ENCODE measurements at places on chromosomes 13 and 19.

- DNase-seq = no peak
These were observed 12.2 kb upstream of the ZNF888 start for GRCh38 chr19:52935434-52935833.

- DNase-seq = peak; percentile 2
These were observed 2.5 kb downstream of the ATP4B start for GRCh38 chr13:113655346-113656002.

GRCh38 chr13:98719527-98720250 lies 32.8 kb downstream of the SLC15A1 start:
- DNase-seq = no peak

GRCh38 chr13:92316030-92316429 lies 910.6 kb upstream of the GPC6 start:
- DNase-seq = no peak

DNA sequence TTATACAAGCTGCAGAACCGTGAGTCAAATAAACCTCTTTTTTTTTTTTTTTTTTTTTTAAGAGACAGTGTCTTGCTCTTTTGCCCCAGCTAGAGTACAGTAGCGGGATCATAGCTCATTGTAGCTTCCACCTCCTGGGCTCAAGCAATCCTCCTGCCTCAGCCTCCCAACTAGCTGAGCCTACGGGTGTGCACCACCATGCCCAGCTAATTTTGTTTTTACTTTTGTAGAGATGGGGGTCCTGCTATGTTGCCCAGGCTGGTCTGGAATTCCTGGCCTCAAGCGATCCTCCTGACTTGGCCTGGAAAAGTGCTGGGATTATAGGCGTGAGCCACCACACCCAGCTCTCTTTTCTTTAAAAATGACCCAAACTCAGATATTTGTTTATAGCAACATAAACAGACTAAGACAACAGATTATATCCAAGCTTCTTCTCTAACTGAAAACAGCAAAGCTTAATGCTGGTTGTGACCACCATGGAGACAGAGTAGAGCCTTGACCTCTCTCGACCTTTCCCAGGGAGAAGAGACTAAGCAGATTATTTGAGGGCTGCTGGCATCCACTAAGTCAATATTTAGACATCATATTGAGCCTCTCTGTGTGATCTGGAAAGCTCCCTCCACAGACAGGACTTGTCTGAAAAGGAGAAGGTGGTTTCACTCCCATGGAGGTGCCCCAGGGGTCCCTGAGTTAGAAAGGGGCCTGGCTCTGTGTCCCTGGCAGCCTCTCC lies 150.0 kb downstream of the KCTD15 start:
- no peak for DNase-seq

GRCh38 chr19:58097781-58098681 lies at the start of gene ZSCAN18:
TSS of gene ZSCAN18 (minus strand) at chr19:58098231. CDS start at chr19:58090267, 7,964 bp downstream.
- peak; percentile 95 for DNase-seq

DNA sequence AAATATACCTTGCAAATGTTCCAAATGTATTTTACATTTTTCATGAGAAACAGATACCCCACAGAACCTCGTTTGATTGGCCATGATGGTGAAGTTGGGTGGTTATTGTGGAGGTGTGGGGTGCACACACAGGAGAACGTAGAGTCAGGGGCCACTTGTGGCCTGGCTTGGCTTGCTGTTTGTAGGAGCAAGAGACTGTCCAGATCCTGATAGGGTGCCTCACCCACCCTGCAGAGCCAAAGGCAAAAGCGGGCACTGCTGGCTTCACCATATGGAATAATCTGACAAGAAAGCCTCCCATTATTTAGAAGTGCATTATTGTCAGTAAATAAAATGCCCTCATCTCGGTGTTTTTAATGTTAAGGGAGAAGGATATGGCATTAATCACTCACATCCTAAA lies 330.2 kb downstream of the TEX29 start:
- no peak for DNase-seq

DNA sequence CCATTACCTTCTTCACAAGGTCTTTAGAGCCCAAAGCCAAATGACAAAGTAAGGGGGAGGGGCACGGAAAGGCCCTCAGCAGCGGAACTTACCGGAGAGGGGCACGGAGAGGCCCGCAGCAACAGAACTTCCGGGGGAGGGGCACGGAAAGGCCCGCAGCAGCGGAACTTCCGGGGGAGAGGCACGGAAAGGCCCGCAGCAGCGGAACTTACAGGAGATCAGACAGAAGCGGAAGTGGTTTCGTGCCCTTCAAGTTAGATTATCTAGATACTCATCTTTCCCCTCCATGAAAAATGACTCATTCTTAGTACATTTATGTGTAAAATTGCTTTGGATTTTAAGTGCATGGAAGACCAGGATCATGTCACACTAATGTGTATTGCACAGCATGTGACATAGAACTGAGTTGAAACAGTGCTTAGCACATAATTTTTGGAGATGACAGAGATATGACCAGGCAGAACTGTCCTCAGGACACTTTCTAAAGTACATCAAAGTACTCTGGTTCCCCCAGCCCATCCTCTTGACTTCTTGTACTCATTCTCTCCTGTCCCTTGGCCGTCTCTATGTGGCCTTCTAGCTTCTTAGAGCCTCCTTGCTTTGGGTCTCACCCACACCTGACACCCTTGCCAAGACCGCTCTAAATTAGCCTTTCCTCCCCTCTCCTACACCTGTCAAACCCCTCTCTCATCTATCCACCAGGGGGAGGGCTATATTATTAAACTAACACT lies 25.7 kb upstream of the TPTE2 start:
- DNase-seq = peak; percentile 94

- no peak for DNase-seq
These were observed 291.1 kb upstream of the ARGLU1 start for GRCh38 chr13:106858903-106859532.

DNA sequence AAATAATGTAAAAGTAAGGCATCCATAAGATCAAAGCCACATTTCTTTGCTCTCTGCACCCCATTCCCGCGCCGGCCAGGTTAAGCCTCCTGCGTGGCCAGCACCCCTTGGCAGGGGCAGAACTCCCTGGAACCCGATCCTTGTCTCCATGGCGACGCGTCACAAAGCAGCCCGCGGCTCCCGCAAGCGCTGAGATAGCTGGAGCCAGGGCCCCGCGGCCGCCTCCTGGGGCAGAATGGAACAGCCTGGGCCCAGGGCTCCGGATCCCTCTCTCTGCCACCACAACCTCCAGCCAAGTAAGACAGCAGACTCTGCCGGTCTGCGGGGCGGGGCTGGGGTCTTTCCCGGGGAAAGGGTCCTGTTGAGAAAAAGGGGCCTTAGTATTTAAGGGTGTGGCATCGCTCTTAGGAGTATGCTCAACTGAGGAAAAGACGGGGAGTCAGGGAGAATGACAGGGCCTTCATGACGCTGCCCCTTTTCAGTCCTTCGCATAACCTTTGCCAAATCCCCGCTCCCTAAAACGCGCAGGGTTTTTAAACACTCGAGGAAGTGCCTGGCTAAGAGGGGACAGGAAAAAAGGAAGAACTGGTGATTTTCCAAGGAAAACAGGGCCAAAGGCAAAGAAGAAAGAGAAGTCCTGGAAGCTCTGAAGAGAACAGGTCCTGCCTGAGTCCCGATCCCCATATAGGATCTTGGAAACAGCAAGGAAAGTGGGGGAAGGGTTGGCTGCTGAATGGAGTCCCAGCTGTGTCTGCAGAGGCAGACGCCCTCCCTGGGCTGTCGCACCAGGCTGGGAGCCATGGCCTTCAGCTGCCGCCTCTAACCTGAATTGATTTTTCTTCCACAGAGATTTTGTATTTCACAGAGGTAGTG lies at the start of gene TEX26:
TEX26 (plus strand) TSS at position 176 of the 873 bp plus-strand sequence; CDS start at position 236, 60 bp downstream.
- no peak for DNase-seq

DNA sequence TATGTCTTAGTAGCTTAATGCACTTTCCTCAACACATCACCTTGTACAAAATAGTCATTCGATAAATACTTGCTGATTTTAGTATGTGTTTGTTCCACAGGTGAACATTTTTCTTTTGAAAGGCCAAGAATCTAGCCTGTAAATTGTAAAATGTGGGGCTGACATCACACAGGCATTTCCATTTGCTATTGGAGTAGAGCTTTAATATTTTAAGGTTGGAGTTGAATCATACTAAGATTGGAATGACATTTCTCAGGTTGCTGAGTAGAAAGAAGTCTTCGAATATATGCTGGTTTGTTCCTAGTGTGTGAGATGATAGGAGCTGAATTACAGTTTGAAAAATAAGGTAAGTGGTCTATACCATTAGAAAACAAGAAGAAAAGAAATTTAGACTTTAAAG lies 112.3 kb upstream of the FRY start:
- no peak for DNase-seq

DNA sequence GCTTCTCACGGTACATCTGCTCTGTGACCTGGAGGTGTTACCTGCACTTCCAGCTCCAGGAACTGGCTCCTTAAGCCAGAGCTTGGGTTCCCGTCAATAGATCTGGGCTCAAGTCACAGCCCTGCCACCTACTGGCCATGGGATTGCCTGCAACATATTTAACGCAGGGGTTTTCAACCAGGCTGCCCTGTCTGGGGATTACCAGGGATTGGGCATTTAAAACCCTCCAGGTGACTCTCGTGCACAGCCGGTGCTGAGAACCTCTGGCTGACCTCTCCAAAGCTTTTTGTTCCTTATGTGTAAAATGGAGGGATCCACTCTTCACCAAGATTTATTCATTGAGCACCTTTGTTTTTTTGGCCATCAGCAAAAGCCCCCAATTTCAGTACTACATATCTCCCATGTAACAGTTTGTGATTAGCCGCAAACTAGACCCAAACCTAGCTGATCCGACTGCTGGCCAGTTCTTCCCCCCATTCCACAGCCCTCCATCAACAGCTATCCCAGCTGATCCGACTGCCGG lies 76.6 kb upstream of the STK24 start:
- DNase-seq = peak; percentile 89

DNA sequence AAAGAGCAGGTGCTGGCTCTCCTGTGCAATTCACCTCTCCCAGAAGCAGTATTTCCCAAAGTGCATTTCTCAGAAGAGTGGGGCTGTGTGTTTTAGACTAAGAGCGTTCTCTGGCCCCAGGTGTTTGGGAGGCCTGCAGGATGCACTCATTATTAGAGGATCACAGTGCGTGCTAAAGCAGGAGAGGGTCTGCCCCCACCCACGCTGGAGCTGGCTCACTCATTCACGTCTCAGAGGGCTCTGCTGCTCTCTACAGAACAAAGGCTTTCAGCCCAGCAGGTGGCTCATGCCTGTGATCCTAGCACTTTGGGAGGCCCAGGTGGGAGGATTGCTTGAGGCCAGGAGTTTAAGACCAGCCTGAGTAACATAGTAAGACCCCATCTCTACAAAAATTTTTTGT lies 756.7 kb downstream of the UQCRFS1 start:
- no peak for DNase-seq

GRCh38 chr19:4414800-4415321 lies 12.4 kb downstream of the CHAF1A start:
- no peak for DNase-seq

DNA sequence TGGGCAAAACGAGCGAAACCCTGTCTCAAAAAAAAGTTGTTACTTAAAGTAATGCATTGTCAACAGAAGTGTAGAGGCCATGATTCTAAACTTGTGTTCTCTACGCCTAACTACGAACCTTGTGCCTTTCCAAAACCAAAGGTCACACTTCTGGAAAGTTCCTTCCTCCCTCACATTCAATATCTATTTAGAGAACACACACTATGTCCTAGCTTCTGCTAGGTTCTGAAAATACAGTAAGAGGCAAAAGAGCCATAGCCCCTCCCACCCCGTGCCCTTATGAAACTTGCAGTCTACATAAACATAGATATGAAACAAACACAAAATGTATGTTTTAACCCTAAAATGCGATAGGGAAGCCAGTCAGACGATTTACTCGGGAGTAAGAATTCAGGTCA lies 36.4 kb downstream of the RNF6 start:
- no peak for DNase-seq

GRCh38 chr13:95258619-95259194 lies 42.5 kb downstream of the ABCC4 start:
- no peak for DNase-seq

DNA sequence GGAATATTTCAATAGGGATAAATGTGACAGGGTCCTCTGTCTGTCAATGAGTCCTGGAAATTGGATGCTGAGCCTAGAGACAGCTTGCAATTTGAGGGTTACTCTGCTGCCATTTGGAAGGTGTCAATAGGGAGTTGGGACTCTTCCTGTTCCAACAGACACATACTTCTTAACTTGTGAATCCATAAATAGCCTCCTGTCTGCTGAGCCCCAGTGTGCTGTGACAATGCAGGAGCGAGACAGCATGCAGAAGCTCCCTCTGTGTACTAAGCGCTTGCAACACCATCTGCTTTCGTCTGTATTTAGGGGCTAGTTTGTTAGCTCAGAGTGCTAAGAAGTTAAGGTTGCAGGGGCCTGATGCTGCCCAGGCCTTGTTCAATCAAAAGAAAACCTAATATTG lies 58.5 kb upstream of the GPR12 start:
- DNase-seq = no peak

DNA sequence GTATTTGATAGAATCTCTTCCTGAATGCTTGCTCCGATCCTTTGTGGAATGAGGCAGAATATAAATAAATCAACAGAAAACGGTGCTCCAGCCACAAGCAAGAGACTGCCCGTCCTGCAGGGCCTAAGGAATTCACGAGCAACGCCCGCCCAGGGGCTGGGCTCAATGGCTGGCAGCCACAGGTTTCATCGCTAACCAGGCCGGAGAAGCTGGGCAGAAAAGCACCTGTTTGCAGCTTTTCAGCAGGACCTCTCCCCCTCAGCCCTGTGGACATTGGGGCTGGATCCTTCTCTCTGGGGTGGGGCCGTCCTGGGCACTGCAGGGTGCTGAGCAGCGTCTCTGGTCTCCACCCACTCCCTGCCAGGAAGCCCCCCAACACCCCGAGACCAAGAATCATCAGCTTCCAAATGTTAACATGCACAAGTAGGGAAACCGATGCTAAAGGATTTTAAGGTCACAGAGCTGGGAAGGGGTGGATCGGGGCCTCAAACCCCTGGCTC lies 102.5 kb downstream of the GADD45B start:
- no peak for DNase-seq

- DNase-seq = no peak
These were observed 5.1 kb downstream of the KLK6 start for GRCh38 chr19:50964266-50964665.

- DNase-seq = no peak
These were observed 20.6 kb downstream of the LRRC63 start for GRCh38 chr13:46232281-46232680.

DNA sequence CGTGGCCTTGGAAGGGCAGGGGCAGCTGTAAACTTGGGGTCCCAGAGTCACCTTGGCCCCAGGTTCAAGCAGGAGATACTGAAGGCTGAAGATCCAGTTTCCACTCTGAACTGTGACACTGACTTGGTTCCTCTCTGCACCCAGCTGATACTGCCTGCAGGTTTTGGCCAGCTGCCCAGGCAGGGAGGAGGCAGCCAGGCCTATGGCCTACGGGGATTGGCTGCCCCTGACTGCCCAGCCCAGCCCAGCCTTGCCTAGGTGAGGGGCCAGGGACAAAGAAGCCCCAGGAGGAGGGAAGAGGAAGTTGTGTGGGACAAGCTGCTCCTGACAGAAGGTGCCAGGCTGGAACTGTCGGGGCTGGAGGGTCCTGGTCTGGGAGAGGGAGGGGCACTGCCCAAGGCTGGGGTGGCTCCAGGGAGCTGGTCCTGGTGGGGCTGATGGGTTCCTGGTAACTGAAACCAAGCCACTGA lies 51.7 kb upstream of the CYP4F8 start:
- DNase-seq = no peak

All from activated naive CD4-positive, alpha-beta T cell treated with anti-CD3 and anti-CD28 coated beads for 36 hours (primary cell).